ENCODE measurements at places on chromosomes 7 and 10. TPM values are rescaled to one million over a fixed set of nuclear protein-coding genes. Genes with fewer than 3 reads are reported as not detected.

DNA sequence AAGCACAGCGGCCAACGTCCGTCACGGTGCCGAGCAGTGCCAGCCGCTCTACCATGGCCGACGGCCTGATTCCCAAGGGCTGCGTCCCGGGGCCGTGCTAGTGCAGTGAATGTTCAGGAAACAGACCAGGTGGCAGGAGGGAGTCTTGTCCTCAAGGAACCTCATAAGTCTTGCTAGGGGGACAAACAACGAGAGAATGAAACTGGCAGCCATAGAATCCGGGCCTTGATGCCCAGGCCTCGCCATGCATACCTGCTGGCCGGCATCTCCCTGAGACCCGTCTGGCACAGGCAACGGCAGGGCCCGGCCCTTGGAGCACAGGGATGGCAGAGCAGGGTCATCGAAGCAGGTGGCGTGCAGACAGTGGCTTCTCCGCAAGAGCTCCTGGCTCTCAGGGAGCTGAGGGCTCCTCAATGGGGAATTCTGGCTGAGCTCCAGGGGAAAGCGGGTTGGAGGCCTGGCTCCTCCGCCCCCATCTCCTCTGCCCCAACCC is 58.8 kb downstream of the DIP2C start:
- no peak for DNase-seq

DNA sequence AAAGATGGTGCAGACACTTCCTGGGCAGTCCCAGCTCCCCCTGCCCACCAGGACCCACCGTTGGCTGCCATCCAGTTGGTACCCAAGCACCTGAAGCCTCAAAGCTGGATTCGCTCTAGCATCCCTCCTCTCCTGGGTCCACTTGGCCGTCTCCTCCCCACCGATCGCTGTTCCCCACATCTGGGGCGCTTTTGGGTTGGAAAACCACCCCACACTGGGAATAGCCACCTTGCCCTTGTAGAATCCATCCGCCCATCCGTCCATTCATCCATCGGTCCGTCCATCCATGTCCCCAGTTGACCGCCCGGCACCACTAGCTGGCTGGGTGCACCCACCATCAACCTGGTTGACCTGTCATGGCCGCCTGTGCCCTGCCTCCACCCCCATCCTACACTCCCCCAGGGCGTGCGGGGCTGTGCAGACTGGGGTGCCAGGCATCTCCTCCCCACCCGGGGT is 14.5 kb upstream of the LIMK1 start:
- DNase-seq, result no peak

- no peak for DNase-seq
Measured at GRCh38 chr10:59623133-59624121, 86.2 kb downstream of the SLC16A9 start.

DNA sequence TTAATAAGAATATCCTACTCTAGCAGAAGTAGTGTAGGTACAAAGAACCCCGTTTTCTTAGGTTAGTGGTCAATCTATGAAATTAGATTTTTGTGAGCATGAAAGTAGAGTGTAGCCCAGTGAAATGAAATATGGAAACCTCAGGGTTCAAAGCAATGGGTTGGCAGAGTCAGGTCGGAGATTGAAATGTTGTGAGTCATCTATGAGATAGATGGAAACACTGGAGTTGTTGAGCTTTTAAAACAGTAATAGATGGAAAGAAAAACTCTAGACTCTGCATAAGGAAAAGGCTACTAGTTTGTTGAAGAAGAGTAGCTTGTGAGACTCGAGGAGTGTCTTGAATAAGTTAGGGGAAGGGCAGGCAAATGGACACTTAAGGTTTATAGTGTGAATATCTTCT is 251.9 kb downstream of the EXOC4 start:
- no peak for DNase-seq

DNA sequence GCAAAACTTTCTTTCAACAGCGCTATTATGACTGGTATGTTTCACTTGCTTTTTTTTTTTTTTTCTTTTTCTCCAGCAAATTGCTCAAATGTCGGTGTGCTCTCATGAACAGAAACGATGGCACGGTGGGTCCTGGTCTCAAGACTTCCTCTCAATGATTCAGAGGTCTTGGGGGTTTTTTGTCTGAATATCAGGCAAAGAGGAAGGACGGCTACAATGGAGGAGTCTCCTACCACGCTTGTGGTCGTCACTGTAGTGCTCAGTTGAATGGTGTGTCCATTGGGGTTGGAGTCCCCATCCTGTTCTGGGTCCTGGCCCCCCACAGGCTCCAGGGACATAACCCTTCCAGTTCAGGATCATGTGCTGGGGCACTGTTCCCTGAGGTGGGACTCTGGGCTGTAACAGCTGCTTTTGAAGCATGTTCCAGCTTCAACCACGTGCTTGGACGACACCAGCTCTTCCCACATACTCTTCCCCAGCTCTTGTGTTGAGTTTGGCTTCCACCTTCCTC is 266.7 kb upstream of the KLF6 start:
- DNase-seq, result no peak

GRCh38 chr7:50415844-50416364 is 34.2 kb downstream of the FIGNL1 start:
- no peak for DNase-seq

DNA sequence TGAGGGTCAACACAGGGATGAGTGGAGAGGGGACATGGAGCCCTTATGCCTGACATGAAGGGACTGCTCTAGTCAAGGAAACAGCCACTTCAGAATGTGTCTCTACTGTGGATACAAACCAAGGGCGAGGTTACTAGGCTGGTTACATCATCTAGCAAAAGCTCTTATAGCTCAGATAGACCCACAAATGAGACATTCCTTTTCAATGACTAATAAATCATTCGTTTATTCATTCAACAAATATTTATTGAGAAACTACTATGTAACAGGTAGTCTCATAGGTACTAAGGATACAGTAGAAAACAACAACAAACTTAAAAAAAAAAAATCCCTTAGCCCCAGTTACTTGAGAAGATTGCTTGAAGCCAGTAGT is 219.5 kb downstream of the KIAA1217 start:
- no peak for DNase-seq

- DNase-seq, result peak; percentile 21
Measured at GRCh38 chr10:37947526-37947925, 28.9 kb downstream of the ZNF25 start.

DNA sequence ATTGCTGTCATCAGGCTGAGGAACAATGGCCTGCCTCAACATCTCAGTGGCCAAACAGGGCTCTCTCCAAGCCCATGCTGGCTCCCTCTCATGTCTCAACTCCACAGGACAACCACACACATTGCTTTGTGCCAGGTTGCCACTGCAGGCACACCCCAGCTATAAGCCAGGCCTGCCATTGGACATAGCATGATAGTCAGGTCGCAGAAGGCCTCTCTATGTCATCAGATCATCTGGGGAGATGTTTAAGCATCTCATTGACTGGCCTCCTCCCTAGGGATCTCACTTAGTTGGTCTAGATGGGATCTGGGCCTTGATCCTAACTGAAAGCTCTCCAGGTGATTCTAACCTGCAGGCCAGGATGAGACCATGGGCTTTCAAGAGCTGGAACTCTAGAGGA is 257.2 kb downstream of the GRID1 start:
- no peak for DNase-seq

GRCh38 chr10:18229826-18230225 is 89.6 kb downstream of the CACNB2 start:
- DNase-seq, result no peak

DNA sequence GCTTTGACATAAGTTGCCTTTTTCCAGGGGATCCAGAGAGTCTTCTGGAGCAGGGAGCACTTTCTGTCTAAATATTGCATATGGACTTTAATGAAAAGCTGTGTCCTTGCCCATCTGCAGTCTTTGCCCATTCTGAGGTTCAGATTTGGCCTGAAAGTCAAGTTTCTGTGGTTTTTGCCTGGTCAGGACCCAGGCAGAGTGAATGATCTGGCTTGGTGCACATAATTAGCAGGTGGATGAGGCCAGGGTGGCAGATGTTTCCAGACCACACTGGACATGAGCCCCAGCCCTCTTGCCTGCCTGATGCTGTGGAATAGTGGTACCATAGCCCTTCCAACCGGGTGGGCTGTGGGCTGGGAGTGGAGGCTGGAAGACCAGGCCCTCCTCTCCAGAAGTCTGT is 11.0 kb downstream of the HECW1 start:
- no peak for DNase-seq

- DNase-seq, result no peak
Measured at GRCh38 chr10:125368146-125368545, 207.8 kb upstream of the CTBP2 start.

DNA sequence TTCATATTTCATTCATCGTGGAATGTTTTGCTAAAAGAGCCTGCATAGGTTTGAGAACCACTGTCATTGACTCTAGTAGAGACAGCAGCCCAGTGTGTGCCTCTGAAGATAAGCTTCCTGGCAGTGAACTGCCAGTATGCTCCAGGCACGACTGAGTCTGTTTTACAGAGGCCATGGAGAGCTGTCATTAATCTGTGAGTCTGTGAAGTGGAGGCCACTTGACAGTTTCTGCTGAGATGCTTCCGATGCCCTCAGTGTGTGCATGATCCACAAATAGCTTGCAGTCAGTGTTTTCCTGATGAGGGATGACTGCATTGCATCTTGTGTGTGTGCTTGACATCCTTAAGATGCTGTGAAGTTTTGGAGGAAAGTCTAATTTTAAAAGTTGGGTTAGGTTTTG is 162.2 kb downstream of the PFKFB3 start:
- no peak for DNase-seq

DNA sequence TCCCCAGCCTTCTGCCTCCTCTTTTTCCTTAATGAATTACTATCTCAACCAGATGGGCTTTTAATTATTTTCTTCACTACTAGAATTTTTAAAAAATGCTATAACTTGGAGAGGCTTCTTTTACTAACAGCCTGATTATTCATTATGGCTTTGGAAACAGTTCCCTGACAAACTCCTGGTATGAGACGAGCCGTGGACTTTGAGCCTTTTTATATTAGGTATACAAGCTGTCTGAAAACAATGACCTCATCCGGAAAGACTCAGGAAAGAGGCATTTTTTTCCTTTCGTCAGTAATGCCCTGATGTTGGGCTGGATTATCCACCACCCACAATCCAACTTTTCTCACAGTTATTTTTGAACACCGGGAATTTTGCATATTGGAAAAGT is 26.7 kb upstream of the ABLIM1 start:
- DNase-seq, result peak; percentile 50

- no peak for DNase-seq
Measured at GRCh38 chr10:106032450-106033002, 1132.0 kb downstream of the SORCS1 start.

DNA sequence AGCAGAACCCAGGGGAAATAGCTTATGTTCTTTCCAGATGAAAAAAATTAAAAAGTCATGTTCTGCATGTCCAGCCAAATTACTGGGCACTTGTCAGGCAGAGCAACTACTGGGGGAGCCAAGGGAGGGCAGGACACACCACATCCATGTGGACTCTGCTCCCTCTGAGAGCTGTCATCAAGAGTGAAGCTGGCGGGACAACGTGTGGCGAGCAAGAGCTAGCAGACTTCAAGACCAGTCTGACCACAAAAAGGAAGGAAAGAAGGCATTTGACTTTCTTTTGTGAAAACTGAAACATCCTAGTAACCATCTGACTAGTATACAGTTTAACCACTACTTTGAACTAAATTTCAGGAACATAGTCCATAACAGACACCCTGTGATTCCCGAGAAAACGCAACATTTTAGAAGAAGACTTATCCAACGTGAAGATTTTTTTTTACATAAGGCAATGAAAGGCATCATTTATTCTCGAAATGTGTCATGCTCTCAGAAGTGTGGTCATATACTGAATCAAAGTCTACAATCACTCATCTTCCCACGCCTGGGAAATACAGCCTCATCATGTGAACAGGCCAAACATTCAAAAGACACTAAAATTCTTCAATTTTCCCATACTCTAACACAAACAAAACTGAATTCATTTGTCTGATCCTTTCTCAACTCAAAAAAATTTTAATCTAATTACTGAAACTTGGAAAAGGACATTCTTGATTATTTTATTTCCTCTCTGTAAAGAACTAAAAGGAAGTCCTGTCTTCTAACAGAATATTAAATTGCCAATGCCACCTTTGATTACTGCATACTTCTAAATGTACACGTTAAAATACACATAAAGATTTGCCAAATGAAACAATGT is 15.5 kb downstream of the CYTH3 start:
- DNase-seq, result no peak

DNA sequence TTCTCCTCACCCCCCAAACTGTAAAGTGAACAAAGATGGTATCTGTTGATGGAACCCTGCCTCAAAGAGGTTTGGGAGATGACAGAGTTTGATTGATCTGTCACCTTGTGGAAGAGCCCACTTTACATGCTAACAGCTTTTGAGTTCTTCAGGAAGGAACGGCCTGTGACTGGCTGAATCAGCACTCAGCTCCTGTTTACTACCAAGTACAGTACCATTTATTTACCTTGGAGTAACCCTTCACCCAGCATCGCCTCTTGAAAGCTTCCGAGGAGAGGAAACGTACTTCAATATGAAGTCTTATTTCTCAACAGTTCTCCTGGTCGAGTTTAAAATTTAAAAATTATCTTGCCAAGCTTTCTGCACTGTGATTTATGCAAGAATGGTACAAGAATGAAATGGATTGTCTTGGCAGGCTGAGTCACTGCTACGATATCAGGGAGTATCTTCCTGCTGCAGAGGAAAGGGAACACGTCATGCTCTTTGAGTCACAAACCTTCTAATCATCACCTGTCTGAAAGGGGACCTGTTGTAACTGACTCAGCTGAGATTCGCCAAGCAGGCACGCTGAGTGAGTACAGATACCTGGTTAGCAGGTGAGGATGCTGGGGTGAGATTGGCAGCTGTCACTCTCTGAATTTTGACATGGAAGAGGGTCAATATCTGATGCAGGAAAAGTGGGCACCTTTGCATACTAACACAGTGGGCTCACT is 30.1 kb downstream of the KLF6 start:
- DNase-seq, result peak; percentile 95

GRCh38 chr10:48801001-48801421 is 116.3 kb downstream of the WDFY4 start:
- DNase-seq, result no peak

- DNase-seq, result no peak
Measured at GRCh38 chr7:139647085-139647484, 123.6 kb downstream of the CLEC2L start.

DNA sequence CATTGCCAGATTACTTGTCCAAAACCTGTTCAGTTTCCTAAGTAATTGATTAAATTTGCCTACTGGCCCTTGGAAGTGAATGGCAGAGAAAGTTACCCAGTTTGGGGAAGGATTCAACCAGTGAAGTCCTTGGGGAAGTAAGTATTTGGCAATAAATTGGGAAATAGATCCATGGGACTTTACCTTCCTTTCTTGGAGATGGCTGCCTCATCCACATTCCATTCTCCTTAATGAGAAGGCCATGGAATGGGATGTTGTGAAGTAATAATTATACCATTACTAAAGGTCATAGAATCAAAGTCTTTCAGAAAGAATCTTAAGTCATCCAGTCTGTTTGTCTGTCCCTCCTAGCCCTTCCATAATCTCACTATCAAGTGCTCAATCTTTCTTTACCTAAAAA is 4.5 kb upstream of the COPG2 start:
- no peak for DNase-seq

- no peak for DNase-seq
Measured at GRCh38 chr7:135768064-135768463, 19.5 kb upstream of the FAM180A start.

- DNase-seq, result no peak
Measured at GRCh38 chr10:117590101-117590875, 47.7 kb downstream of the EMX2 start.

Gene FAM200A
- 7.6 TPM for total RNA-seq
